PC-3 (cell line): ENCODE measurements at places on chromosomes 3 and 15. TPM values are rescaled to one million over a fixed set of nuclear protein-coding genes. Genes with fewer than 3 reads are reported as not detected.
A peak's percentile ranks its signal among the peaks of the same experiment; 100 is the strongest.

Gene KCNAB1
- not detected in 2 replicates for total RNA-seq

Gene GPR27
- 0.07 and 0.58 TPM in 2 replicates for total RNA-seq

Gene CD96
- total RNA-seq = not detected in 2 replicates

Gene GHRL
- not detected in 2 replicates for total RNA-seq

Gene UROC1
- total RNA-seq = not detected in 2 replicates

Gene CYP1A2
- not detected in 2 replicates for total RNA-seq

GRCh38 chr3:136734382-136735070, 17.7 kb downstream of the STAG1 start:
- DNase-seq = no peak

DNA sequence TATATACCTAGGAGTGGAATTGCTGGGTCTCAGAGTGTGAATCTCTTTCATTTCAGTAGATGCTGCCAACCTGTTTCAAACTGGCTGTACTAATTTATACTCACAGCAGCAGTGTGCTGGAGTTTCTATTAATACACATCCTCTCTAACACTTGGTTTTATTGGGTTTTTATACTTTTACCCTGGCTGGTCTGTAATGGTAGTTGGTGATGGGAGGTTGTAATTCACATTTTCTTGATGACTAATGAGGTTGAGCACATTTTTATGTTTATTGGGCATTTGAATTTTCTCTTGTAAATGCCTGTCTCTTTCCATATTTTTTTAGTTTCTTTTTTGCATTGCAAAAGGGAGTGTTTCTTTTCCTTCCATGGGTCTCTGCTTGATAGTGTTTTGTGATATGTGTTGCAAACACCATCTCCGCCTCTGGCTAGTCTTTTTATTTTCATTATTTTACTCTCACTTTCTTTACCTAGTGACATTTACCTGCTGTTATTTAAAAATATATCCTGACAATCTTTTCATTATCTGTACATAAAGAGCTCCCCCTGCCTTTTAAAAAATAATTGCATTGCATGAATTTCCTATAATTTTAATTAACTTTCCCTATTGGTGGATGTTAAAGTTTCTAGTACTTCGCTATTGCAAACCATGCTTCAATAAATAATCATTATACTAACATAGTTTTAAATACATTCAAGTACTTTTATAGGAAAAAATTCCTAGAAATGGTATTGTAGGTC, 49.0 kb upstream of the GCNT3 start:
- DNase-seq = no peak

DNA sequence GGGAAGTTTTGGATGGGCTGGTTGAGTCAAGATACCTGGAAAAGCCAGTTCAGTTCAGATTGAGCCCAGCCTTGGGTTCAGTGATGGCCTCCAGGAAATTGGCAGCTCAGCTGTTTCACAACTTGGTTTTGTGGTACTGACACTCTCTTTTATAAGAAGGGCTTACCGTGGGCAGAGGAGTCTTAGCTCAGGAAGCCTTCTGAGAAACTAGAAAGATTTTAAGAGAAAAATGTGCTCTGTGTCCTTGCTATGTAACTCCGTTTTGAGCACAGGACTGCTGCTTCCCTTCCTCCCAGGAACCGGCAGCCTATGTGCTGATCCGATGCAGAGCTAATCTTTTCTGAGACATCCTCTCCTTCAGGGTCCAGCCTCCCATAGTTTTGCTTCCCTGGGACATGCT, 46.6 kb upstream of the RASGRP1 start:
- DNase-seq = no peak

GRCh38 chr3:126137490-126138130, 42.8 kb downstream of the ALDH1L1 start:
- no peak for DNase-seq

DNA sequence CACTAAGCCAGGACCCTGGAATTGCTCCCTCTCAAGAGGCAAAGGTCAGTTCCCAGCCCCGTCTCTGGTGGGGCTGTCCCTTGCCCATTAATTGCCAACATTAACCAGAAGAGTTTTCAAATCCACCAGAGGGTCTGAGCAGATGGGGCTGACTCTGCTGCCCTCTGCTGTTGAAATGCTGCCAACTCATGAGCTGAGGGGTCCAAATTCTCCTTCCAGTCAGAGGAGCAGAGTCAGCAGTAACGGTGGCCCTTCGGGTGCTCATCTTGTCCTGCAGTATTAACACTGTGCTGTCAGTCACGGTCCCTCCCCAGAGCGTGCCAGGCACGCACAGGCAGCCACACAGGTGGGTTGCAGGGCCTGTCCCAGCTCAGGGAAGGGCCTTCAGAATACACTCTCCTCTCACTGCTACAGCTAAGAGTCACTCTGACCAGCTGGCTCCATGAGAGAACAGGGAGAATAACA, 10.7 kb upstream of the SPTBN5 start:
- peak; percentile 79 for DNase-seq

- peak; percentile 55 for DNase-seq
Observed at GRCh38 chr15:89665449-89666181, 10.3 kb upstream of the KIF7 start.

GRCh38 chr15:31236184-31237042, 90.2 kb upstream of the KLF13 start:
- peak; percentile 54 for DNase-seq

DNA sequence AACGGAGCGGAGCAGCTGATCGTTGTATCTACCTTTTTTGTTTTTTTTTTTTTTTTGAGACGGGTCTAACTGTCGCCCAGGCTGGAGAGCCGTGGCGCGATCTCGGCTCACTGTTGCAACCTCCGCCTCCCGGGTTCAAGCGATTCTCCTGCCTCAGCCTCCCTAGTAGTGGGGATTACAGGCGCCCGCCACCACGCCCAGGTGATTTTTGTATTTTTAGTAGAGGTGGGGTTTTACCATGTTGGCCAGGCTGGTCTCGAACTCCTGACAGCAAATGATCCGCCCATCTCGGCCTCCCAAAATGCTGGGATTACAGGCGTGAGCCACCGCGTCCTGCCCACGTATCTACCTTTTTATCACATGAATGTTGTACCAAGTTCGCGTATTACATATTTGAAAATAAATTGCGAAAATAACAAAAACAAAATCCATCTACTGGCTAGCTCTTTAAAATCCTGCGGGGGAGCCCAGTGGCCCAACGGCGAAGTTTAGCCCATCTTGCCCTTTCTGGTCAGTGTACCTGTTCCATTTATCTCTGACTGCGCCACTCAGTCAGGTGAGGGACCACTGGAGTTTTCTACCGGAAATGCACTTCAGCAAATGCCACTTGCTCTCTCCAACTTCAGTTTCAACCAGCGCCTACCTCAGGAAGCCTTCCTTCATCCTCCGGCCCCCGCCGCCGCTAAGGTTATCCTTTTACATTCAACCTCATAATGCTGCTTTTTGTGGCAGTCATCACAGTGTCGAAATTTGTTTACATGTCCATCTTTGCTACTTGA, 1.2 kb upstream of the EIF3J start:
- DNase-seq = peak; percentile 41

GRCh38 chr3:2484162-2485026, 385.7 kb downstream of the CNTN4 start:
- DNase-seq = no peak

DNA sequence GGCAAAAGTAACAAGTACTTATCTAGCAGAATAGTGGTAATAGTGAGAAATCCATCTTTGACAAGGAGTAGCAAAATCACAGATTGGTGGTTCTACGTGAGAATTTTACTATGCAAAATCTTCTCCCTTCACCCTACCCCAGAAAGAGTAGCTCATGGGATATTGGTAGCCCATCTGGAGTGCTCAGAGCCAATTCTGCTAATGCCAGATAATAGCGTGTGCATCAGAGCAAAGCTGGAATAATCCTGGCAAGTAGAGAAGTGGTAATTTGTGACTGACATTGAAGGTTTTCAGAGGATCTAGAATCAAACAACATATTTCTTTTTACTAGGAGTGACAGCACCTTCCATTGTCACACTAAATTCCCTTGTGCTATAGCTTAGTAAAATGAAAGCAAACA, 192.9 kb downstream of the ZBBX start:
- no peak for DNase-seq

DNA sequence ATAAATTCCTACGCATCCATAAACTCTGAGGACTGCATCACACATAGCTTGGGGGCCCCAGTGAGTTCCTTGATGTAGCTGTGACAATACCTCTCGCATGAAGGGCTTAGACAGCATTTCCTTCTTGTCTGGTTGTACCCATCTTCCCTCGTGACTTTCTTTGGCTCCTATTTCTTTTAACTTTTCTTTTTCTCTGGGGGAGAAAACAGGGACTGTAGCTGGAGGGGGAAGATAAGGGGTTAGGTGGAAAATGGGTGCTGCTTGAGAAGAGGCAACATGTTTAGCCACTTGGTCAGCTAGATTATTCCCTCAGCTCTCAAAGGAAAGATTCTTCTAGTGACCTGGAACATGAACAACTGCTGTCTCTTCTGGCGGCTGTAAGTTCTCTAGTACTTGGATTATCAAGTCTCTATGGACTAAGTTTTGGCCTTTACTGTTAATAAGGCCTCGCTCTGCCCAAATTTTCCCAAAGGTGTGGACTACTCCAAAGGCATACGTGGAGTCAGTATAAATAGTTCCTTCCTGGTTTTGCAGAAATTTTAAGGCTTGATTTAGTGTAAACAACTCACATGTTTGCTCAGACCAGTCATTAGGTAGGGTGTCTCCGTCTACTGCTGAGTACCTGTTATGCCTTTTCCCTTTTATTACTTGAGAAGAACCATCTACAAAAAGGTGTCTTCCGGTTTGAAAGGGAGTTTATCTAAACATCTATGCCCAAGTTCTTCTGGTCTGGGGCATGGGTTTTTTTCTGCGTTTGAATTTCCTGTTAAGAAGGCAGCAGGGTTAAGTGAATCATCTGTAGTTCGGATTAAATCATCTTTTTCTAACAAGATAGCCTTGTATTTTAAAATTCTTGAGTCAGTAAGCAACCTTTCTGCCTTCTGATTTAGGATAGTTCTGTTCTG, 21.0 kb upstream of the ATG7 start:
- peak; percentile 74 for DNase-seq

DNA sequence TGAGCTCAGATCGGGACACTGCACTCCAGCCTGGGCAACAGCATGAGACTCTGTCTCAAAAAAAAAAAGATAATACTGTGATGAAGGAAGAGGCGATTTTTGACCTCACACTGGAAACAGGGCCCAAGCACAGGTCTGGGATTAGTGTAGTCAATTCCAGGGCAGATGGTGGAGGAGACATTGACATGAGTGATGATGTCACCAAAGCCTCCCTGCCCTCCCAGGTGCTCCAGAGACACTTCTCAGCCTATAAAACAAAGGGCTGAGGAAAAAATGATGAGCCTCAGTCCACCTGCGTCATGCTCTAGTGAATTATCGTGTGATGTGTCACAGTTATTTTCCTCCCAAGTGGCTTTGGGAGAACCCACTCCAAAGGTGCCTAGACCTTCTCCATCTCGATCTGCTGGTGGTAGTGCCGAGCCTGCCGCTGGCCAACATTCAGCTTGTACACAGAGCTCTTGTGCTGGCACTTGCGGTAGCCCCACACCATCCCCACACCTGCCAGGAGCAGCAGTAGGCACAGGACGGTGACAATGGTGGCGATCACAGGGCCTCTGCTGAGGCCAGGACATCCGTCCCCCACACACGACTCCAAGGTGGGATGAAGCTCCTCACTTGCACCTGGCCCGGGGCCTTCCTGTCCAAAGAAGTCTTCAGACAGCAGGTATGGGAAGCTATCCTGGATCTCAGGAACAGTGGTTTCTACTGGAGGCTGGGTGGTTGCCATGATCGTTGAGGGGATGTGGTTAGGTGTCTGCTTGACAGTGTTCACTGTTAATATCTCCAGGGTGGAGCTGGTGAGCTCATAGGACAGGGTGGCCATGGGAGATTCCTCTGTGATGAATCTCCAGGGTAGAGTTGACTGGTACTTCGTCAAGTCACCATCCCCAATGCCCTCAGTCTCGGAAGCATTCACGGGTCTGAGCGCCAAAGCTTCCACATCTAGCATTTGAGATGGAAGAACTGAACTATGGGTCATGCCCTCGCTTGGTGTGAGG, 38.8 kb downstream of the CRTAP start:
- DNase-seq = peak; percentile 50

DNA sequence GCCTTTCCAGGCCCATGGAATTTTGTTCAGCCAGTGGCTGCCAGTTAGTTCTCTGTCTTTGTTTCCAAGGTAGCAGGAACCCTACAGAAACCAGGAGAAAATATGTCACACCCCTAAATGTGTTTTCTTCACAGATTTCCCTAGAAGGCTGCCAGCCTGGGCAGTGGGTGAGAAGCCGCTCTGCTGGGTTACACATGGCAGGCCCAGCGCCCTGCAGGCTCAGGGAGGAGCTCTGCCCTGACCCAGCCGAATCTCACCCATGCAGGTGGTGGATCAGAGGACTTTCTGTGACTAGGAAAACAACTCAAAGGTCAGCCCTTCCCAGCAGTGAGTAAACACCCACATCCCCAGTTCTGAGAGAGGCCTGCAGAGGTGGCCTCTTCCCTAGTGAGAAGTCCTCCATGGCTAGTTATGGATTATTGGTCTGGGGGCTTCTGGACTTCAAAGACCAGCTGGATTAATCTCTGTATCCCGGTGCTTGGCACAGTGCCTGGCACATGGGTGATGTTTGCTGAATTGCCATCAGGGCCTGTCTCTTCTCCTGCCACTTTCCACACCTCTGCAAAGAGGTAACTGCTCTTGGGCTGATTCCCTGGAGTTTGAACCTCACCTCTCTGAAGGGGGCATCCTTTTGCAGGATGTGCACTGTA, 34.7 kb upstream of the BDH1 start:
- peak; percentile 9 for DNase-seq

GRCh38 chr3:11235385-11235784, 36.8 kb upstream of the ATG7 start:
- DNase-seq = no peak
